ENCODE measurements at places on chromosomes 12 and 14. TPM values are rescaled to one million over a fixed set of nuclear protein-coding genes. Genes with fewer than 3 reads are reported as not detected.

LYSET gene
- total RNA-seq, result 9.4 TPM

RPL10L gene
- not detected for total RNA-seq

IL26 gene
- total RNA-seq, result not detected

TRPV4 gene
- total RNA-seq, result 0.90 TPM

SOX5 gene
- 61.4 TPM for total RNA-seq

EXOC3L4 gene
- total RNA-seq, result 0.79 TPM

AHNAK2 gene
- total RNA-seq, result 14.5 TPM

FOXG1 gene
- total RNA-seq, result not detected

- DNase-seq, result no peak
Observed at GRCh38 chr12:45350861-45351260, 135.0 kb downstream of the ANO6 start.

DNA sequence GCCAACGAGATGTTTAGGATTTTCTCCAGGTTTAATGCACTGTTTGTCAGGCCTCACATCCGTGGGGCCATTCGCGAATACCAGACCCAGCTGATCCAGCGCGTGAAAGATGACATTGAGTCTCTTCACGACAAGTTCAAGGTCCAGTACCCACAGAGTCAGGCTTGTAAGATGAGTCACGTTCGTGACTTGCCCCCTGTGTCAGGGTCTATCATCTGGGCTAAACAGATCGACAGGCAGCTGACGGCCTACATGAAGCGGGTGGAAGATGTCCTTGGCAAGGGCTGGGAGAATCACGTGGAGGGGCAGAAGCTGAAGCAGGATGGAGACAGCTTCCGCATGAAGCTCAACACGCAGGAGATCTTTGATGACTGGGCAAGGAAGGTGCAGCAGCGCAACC lies 21.6 kb downstream of the DYNC1H1 start:
- no peak for DNase-seq

DNA sequence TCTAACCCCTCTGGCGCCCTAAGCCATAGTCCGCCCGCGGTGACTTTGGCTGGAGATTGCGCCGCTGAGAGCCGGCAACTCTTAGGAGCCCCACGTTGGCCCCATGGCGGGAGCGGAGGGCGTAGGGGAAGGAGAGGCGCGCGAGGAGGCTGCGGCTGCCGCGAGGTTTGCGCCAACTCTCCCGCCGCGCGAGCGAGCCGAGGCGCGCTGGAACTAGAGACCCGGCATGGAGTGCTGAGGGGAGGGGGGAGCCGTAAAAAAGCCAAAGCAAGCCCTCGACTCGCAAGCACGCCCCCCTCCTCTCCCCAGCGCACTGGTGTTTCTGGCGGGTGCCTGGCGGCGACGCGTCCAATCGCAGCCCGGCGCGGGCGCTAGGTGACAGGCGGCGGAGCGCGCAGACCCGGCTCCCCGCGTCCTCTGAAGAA lies at the start of gene SYT10:
Gene SYT10 (minus strand): TSS at position 233 of the 425 bp plus-strand sequence. CDS start 297 bp downstream, outside the sequence.
- DNase-seq, result no peak

GRCh38 chr12:29599381-29599780 lies 101.9 kb upstream of the OVCH1 start:
- no peak for DNase-seq

DNA sequence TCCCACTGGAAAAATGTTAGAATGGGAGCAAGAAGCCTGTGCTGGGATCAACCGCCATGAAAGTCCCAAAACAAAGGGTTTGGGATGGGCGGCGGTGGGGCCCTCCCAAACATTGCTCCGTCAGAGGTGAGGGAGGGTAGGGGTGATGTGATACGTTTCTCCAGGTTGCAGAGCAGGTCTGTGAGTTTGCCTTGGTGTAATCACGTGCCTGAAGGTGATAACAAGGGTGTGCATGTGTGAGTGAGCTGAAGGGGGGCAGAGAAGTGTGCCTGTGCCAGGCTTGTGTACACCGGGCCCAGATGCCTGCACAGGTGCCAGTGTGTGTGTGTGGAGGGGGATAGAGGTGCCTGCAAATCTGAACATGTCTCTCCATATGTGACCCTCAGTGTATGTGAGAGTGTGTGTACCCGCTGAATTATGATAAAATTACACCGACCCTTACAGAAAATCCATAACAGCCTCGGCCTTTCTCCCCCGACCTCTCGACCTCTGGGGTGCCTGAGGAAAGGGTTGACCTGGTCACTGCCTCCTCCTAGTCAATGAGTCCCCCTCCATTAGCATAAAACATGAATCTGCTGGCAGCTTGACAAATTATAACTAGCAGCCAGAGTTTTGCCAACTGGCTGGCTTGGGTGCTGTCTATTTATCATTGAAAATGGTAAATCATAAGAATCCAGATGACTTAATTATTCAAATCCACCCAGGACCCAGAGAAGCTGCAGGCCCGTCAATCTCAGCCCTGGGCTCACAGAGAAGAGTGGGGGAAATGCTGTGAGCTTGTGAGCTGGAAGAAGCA lies 55.6 kb downstream of the SMUG1 start:
- DNase-seq, result no peak

DNA sequence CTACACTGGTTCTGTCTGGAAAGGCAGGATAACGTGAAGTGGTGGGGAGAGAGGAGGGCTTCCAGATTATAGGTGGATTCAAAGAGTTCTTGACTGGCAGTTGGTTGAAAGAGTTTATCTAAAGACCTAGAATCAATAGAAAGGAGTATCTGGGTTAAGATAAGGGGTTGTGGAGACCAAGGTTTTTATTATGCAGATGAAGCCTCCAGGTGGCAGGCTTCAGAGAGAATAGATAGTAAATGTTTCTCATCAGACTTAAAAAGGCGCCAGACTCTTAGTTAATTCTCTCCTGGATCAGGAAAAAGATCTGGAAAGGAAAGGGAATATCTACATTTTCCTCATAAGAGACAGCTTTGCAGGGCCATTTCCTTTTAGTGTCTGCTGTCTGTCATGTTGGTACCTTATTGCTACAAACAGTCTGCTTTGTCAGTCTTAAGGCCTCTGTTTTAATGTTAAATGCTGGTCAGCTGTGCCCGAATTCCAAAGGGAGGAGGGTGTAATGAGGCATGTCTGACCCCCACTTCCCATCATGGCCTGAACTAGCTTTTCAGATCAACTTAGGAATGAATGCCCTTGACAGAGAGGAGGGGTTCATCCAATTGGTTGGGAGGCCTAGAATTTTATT lies 401.3 kb downstream of the FUT8 start:
- no peak for DNase-seq

DNA sequence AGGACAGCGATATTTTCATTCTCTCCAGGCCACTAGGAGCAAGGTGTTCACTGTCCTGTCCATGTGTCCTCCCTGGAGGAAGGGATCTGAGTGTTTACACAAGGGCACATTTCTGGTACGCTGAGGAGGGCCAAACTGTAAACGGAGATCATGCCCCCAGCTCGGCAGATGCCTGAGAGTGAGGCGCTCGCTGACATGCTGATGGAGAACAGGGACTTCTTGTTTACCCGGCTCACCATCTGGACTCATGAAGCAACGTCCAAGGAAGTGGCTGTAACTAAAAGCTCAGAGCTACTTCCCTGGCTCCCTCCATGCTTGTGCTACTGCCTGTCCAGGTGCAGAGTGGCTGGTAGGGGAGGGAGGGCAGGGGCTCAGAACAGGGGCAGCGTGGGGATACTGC lies 43.4 kb upstream of the KCNA1 start:
- DNase-seq, result no peak

- no peak for DNase-seq
Observed at GRCh38 chr12:130953771-130954543, at the start of gene ADGRD1. ADGRD1 (plus strand) TSS chr12:130953907; CDS start chr12:130954466, 559 bp downstream.

DNA sequence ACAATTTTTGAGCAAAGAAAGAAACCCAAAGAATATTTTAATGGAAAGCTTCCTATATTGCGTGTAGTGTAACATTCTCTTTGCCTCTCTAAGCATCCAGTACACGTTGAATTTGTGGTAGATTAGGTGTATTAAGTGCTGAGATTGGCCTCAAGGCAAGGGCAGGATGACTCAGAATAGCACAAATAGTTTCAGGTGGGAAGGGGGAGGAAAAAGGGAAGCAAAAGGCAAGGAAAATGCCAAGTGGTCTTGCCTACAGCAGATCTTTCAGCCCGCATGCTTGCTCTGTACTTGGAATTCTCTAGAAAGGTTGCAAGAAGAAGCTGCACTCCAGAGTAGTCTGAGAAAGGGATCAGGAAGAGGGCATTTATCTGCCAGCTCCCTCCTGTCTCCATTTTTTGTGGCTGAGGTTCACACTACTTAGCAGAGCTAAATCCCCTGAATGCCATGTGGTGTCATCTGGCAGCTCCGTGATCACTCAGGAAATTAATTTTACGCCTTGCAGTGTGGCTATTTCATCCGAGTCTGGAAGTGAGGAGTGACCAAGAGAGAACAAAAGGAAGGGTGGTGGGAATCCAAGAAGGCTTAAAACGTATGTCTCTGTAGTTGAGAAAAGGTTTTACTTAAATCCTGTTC lies 28.5 kb downstream of the CDKN1B start:
- DNase-seq, result no peak

DNA sequence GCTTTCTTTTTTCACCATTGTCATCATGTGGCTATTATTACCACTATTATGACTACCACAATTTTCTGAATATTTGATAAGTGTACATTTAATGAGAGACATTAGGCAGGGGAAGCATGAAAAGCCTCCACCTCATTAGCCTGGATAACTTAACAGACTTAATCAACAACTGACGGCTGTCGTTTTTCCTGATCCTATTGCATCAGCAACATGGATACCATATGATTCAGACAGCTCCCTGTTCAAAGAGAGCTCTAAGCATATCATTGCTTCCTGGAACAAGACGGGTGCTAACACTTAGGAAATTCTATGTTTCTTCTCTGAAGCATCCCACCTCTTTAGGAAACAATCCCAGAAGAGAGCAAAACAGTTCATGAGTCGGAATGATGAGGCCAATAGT lies 765.2 kb downstream of the NOVA1 start:
- no peak for DNase-seq

DNA sequence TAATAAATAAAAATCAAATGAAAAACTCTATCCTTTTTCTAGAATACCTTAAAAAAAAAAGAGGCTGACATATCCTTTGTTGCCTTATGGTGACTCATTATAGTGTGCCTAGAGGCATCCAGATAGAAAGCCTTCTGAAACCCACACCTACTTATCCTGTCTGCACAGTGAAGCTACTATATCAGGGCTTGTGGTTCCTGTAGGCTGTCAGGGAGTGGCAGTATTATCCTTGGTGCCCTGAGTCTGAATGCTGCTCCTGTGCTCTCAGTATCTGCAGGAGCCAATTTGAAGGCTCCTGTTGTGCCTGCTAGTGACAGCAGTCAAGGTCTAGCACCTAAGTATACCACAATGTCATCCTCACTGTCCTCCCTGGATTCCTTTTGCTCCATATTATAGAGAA lies 168.4 kb upstream of the AVPR1A start:
- no peak for DNase-seq

- no peak for DNase-seq
Observed at GRCh38 chr12:91622037-91622436, 439.4 kb upstream of the DCN start.

DNA sequence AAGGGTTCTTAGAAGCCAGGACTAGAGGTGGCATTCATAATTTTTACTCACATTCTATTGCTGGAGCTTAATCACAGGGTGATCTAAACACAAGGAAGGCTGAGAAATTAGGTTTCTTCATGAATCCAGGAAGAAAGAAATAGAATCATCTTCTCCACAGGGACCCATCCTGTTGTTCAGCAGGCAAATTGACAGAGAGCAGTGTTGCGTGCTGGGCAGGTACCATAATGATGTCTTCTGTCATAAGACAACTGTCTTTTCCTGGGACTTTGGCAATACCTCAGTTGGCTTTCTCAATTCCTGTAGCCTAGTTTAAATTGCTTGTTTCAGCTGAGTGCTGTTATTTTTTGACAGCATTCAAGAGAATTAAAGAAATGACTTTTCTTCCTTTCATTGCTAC lies 468.0 kb upstream of the SYT1 start:
- DNase-seq, result no peak

- DNase-seq, result no peak
Observed at GRCh38 chr14:25520821-25521220, 470.9 kb upstream of the STXBP6 start.
